ENCODE measurements at places on chromosomes 1 and 21.

GRCh38 chr21:41048623-41049022 is 119.3 kb upstream of the BACE2 start:
- DNase-seq: no peak

DNA sequence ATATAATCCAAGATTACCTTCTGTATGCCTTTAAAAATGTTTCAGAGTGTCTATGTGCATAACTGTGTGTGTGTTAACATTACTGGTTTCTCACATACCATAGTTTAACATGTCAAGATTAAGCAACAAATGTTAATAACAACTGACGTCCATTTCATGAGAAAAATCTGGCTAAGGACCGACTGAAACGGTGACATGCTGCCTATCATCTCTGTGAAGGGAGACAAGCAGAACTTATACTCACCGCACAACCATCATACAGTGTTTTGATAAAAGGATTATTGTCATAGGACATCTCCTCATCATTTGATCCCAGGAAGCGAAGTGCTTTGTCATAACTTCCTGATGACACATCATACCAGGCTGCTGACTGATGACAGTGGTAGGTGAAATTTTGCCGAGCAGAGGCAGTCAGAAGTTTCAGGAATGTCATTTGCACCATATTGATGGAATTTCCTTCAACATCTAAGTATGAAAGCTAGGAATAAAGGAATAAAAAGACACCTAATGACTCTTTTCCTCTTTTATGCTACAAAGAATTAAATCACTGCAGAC is 228.8 kb downstream of the COL11A1 start:
- DNase-seq: no peak

GRCh38 chr1:8447616-8448150 is 129.8 kb downstream of the SLC45A1 start:
- no peak for DNase-seq

DNA sequence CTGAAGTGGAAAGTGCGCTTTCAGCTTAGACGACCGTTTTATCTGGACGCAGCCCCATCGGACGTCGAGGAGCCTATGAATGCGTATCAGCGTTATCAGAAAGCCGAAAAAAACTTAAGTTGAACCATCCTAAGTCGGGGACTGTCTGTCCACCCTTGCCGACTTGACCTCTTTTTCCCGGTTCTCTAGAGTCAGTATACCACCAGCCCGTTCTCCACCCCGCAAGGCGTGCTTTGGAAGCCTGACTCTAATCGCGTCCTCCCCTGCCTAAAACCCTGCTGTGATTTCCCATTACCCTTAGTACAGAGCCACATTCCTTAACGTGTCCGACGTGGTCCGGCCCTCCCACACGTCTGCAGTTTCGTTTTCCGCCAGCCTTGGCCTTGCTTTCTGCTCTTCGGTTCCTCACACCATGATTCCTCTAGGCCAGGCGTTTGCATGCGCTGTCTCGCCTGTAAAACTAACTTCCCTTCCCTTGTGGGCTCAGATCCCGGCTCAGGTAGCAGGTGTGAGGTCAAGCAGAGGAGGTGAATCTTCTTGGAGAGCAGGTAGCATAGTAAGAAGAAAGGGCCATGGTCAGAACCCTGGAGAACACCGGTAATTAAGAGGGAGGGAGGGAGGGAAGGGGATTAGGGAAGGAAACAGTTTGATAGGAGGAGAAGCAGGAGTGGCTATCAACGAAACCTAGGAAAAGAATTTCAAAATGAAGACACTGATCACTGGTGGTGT is 865 bp downstream of the ADPRS start:
- no peak for DNase-seq

DNA sequence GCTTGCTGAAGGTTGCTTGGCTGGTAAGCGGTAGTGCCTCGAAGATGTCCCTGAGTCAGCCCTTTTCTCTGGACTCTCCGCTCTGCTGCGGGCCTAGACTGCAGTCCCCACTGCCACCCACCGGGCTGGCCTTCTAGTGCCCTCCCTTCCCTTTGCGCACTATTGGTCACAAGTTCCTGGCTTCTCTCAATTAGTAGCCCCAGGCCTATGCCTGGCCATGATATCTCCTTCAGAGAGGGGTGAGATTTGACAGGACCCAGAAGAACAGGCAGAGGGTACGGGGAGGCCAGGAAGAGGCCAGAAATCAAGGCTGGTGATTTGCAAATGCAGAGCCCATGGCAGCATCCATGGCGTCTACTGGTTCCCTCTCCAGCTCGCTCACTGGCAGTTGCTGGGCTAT is 207.7 kb downstream of the HIVEP3 start:
- no peak for DNase-seq

DNA sequence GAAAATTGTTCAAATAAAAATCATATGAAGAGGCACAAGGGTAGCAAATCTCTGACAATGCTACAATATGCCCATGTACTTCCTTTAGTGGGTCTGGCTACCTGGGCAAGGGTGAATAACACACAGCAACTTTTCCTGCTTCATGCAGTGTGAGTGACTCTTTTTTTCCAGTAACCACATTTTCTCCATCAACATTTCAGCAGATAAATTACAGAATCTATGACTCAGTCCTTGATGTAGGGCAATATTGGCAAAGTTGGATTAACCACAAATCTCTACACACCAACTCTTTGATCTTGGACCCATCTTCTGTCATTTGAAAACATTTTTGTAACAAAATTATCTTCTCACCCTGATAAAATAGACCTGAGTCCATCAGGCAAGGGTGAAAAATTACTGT is 31.7 kb downstream of the ERICH3 start:
- no peak for DNase-seq

DNA sequence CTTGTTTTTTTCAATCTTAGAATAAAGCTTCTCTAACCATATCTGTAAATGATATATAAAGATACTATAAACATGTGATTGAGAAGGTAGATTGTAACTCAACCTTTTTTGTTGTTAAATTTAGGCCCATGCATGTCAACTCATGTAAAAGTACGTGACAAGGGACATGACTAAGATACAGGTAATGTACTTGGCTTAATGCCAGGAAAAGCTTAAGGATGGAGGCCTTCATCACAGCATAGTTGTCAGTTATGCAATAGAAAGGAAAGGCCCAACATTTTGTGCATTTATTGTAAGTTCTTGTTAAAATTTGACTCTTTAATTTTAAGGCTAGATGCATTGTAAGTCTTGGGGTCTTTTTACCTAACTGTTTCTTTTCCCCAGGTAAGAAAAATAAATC is 305.1 kb downstream of the LTN1 start:
- no peak for DNase-seq

GRCh38 chr1:174996476-174996875 is 3.3 kb upstream of the CACYBP start:
- DNase-seq: no peak

- DNase-seq: no peak
Observed at GRCh38 chr1:199954699-199955098, 72.8 kb upstream of the NR5A2 start.

DNA sequence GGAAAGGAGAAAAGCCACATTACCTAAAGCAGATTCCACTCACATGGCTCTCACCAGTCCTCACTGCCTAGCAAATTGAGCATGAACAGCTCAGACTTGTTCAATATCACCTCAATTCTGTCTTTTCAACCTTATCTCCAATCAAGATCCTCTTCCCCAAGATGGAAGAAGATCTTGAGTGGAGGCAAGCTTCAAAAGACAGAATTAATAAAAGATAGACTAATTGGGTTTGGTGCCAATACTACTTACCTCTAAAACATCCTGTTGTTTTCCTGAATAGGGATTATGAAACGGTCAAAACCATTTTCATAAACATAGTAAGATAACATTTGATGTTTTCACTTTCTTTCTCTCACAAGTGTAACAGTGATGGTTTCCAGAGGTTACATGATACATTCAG is 349.2 kb upstream of the PLD5 start:
- DNase-seq: no peak

GRCh38 chr1:159982280-159982679 is 28.2 kb upstream of the SLAMF9 start:
- DNase-seq: no peak

- DNase-seq: no peak
Observed at GRCh38 chr1:219088778-219089557, 84.7 kb upstream of the LYPLAL1 start.

- no peak for DNase-seq
Observed at GRCh38 chr1:14742181-14742980, 143.9 kb downstream of the KAZN start.

DNA sequence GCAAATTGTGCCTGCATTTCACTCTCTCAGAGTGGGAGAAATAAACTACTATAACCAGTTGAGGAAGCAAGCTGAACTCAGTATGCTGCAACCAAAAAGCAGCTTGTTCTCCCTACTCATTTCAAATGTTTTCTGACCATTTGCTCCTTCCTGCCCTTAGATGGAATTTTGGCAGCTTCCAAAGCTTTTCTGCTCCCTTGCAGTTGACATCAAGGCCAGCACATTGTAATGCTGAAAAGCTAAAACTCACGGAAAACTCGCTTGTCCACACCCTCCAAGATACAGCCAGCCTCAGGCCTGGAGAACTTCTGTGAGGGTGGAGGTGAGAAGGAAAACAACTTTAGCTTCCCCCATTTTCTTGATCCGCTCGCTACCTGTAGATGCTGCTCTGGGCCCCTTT is 5.0 kb upstream of the CHML start:
- DNase-seq: no peak

- no peak for DNase-seq
Observed at GRCh38 chr1:233673261-233673946, 59.5 kb downstream of the KCNK1 start.

DNA sequence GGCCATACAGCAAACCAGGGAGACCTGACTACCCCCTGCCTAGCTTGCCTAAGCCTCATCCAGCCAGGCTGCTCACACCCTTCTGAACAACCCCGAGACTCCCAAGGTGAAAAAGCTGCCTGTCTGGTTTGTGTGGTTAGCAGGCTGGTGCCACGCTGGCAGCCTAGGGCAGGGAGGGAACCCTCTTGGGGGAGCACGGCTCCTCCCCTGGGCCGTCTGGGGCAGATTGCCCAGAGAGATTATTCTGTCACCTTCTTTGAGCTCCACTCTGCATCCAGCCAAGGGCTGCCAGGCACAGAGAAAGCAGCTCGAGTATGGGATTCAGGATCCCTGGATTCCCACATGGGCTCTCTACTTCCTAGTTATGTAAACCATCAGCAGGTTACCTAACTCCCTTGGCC is 27.5 kb upstream of the TCEA3 start:
- DNase-seq: peak; percentile 47

- no peak for DNase-seq
Observed at GRCh38 chr1:36821386-36821785, 212.9 kb downstream of the GRIK3 start.

GRCh38 chr1:56666112-56666608 is 21.0 kb downstream of the PRKAA2 start:
- DNase-seq: no peak

DNA sequence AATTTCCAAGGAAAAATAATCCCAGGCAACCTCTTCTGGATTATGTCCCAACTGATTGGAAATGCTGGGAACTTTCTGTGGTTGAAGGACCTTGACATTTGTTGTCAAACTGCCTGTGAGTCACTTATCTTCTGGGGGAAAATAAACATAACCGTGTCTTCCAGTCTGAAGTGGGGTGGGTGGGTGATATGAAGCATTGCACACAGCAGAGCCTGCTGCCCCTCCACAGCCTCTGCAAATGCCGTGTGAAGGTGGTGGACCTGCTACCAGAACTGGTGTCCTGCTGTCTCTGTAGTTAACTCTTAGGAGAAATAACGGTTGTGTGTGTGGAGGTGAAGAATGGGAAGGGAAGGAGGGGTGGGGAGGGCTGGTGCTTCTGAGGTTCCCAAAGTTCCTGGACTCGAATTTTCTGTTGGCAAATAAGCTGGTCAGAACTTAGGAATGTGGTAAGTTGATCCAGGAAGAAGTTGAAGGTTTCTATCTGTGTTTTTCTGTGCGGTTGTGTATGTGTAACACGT is 23.2 kb downstream of the GALNT2 start:
- no peak for DNase-seq

DNA sequence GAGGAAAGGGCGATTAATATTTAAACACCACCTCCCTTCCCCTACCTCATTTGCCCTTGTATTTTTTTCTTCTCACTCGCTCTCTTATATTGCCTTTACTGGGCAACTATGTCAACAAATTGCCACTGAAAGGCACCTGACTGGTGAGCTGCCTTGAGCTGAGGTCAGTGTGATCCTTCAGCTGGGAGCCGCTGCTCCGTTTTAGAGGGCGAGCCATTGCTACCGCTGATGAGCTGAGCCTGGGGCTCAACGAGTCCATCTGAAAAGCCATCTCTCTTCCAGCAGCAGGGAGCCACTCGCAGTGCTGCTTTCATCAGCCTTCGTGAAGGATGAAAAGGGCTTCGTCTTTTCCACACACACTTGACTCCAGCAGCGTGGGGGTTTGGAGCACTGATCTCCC is 108.0 kb upstream of the KIF26B start:
- no peak for DNase-seq

- no peak for DNase-seq
Observed at GRCh38 chr21:28548291-28548690, 444.4 kb downstream of the LTN1 start.

GRCh38 chr1:177755851-177756560 is 213.9 kb downstream of the SEC16B start:
- no peak for DNase-seq

DNA sequence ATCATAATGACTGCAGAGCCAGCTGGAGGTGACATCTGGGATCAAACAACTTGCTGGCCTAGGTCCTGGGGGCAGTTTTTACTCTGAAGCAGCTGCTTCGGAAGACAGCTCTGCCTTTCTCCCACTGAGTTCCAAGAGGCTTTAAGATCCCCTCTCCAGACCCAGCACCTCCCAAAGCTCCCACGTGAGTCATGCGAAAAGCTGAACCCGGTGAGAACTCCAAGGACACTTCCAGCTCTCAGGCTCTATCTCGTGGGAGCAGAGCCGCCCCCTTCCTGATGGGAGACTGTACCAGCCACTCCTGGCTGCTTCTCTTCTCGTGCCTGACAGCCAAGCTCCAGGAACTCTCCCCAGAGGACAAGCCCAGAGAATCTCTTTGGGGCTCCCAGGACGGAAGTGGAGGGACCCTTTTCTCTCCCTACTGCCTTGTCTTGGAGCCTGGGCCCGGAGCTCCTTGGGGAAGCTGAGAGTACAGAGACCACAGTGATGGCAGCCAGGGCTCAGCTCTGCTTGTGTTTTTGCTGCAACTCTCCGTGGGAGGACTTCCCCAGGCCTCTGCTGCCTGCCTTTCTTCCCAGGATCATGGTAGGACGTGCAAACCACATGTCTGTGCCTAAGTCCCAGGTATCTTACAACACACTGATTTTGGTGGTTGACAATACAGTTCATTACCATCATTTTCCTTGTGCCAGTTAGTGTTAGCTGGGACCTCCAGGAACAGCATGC is 40.6 kb downstream of the STUM start:
- no peak for DNase-seq

- DNase-seq: no peak
Observed at GRCh38 chr1:237556911-237557310, 333.8 kb downstream of the ZP4 start.

GRCh38 chr1:86596741-86597290 is 49.9 kb downstream of the CLCA4 start:
- DNase-seq: no peak

- no peak for DNase-seq
Observed at GRCh38 chr1:114218361-114219171, 64.9 kb upstream of the SYT6 start.

- no peak for DNase-seq
Observed at GRCh38 chr1:107344268-107344760, 203.5 kb downstream of the NTNG1 start.

GRCh38 chr21:42621166-42621818 is 32.1 kb upstream of the PDE9A start:
- DNase-seq: no peak

- DNase-seq: no peak
Observed at GRCh38 chr1:153292740-153293479, 19.8 kb downstream of the PGLYRP3 start.

Data from CD4-positive, alpha-beta T cell treated with Interleukin-6 for 4 hours (primary cell).